ENCODE measurements at places on chromosomes 5 and 9.

GRCh38 chr5:62371409-62371808 lies 32.3 kb downstream of the DIMT1 start:
- DNase-seq, result no peak

GRCh38 chr5:69075522-69076179 lies 18.2 kb upstream of the SLC30A5 start:
- DNase-seq, result no peak

DNA sequence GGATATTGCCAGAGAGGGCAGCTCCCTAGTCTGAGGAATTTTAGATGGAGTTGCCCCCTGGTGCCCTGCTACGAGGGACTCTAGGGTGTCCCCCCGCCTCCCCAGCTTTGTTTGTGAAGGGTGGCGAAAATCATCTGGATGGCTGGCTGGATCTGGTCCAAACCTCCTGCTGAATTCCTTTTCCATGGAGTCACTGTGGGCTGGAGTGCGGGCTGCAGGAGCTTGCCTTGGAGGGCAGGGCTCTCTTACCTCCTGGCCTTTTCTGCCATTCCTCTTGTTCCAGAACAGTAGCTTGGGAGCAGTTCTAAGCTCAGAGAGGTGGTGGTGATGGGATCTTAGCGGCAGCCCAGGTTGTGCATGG lies 2.1 kb downstream of the SYNPO start:
- DNase-seq, result no peak

DNA sequence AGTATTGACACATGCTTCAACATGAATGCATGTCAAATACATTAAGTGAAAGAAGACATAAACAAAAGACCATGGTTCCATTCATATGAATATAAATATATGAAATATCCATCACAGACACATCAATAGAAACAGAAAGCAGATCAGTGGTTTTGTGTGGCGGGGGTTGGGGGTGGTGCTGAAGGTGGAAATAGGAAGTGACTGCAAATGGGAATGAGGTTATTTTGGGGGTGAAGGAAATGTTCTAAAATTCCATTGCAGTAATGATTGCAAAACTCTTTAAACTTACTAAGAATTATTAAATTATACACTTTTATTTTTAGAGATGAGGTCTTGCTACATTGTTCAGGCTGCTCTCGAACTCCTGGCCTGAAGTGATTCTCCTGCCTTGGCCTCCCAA lies 28.7 kb downstream of the TAF1L start:
- DNase-seq, result no peak

DNA sequence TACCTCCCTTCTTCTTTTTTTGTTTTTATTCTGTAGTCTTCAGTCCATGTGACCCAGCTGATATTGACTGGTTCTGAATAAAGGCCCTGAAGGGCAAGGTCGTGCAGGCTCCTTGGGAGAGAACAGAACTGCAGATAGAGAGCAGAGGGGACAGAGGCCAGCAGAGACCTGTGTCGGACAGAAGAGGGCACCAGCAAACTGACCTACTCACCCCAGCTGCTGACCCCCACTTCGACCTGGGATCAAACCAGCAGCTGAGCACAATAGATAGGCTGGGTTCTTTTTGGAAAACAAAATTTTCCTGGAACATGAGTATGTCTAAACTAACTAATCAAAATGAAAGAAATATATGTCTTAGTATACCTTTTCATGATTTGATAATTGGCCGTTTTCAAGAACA lies 695.1 kb downstream of the NR2F1-AS1 start:
- no peak for DNase-seq

- no peak for DNase-seq
Observed at GRCh38 chr9:98961513-98962180, 17.9 kb downstream of the COL15A1 start.

DNA sequence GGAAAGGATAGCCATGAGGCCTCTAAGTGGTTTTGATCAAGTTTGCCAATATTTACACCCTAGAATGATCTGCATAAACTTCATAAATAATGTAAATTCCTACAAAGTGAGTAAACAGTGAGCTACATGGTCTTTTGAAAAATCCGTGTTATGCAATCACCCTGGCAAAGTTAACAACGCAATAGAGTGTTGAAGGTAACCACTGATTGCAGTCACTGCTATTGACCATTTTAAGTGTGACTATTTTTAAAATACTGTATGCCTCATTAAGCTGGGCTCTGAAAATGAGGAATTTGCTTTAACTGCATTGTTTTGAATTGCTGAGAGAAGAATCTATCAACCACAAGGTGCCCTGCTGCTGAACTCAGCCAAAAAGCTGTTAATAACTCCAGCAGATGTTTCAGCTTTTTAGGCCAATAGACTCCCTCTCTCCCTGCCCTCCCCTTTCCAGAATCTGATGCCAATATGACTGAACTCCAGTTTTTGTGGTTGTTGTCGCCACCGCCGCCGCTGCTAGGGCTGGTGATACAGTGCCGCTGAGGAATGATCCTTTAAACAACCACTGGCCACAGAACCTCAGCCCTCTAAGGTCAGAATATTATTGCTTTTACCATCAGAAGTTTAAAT lies 35.3 kb upstream of the SMARCA2 start:
- no peak for DNase-seq

DNA sequence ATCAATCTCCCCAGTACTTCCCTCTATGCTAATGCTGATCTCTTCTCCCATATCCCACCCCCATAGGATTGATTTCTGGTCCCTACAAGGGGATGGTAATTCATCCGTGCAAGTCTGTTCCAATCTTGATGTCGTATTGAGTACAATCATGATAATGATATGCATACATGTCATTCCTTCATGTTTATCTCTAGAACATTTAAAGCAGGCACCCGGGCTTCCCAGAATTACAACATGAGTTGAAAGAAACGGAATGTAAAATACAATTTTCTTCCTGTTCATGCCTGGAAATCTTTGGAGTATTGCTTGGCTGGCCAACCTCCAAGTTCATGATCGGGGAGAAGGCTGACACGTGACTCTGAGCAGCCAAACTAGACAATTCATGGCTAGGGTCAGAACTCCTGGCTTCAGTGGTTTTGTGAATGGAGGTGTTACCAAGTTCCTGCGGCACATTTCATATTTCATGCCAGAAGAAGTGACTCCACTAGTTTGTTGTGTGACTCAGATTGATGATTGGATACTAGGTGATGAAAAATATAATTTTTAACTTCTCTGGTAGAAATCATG lies 66.6 kb downstream of the C9orf152 start:
- no peak for DNase-seq

DNA sequence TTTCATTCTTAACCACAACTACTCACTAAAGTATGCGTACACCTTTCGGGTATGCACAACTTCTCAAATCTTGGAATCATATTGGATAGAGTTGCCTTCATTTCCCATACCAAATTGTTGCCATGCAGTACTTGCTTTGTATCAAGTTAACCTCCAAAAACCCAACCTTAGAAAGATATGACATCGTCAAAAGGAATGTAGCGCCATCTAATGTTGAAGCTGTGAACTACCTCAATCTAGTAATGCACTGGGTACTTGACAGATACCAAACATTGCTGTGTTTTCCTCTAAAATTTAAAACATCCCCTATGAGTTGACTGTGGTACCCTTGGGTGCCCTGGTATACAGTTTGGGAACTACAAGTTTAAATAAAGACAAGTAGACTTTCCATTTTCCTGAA lies 318.4 kb downstream of the ARL15 start:
- no peak for DNase-seq

- DNase-seq, result no peak
Observed at GRCh38 chr5:10310066-10310779, 2.5 kb upstream of the CMBL start.

- DNase-seq, result no peak
Observed at GRCh38 chr9:136665704-136666371, 3.1 kb downstream of the EGFL7 start.

- DNase-seq, result no peak
Observed at GRCh38 chr5:883475-884181, 9.0 kb downstream of the BRD9 start.

DNA sequence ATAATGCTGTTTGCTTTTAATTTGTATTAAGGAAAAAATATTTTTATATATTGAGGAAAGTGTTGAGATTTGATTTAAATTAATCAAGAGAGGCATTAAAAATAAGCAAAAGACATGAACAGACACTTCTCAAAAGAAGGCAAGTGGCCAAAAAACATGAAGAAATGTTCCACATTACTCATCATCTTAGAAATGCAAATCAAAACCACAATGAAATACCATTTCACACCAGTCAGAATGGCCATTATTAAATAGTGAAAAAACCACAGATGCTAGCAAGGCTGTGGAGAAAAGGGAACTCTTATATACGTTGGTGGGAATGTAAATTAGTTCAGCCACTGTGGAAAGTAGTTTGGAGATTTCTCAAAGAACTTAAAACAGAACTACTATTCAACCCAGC lies 45.9 kb downstream of the RANBP17 start:
- no peak for DNase-seq

DNA sequence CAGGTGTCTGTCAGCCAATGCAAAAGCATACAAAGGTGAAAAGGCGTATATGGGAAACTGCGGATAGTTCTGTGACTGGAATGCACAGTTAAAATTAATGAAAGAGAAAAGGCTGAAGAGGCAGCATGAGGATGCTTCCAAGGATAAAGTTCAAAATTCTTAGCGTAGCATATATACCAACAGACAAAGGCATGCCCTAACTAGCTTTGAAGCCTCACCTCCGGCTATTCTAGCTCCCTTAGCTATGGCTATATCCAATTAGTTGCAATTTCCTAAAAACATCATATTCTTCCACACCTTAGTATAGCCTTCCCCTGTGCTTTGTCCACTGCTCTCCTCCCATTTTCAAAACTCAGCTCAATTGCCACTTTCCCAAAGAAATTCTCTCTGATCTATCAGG lies 1.4 kb upstream of the DNAJA1 start:
- DNase-seq, result no peak

GRCh38 chr9:124754289-124754688 lies 16.8 kb downstream of the NR6A1 start:
- no peak for DNase-seq

DNA sequence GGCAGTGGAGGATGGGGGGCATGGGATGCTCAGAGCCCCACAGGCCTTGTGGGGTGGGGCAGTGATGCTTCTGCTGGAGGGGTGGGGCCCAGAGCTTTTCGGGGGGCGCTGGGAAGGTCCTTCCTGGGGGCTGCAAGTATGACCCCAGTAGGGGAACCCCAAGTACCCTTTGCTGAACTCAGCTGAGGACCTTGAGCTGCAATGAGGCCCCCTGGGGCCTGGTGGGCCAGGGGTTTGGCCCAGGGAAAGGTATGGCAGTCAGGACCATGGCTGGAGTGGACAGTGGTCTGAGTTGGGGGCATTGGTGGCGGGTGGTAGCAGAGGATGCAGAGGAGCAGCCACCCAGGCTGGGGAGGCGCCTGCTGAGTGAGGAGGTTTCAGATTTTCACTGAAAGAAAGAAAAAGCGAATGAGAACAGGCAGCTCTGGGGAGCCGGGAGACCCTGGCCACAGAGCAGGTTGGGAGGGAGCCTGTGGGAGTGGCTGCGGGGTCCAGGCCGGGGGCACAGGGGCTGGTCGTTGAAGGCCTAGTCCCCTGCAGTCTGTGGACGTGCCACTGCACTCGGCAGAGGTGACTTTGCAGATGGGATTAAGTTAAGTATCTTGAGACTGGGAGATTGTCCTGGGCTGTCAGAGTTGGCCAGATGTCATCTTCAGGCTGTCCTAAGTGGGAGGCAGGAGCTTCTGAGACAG lies 19.2 kb downstream of the WNK2 start:
- no peak for DNase-seq

GRCh38 chr5:90290648-90291047 lies 118.9 kb downstream of the CETN3 start:
- no peak for DNase-seq

DNA sequence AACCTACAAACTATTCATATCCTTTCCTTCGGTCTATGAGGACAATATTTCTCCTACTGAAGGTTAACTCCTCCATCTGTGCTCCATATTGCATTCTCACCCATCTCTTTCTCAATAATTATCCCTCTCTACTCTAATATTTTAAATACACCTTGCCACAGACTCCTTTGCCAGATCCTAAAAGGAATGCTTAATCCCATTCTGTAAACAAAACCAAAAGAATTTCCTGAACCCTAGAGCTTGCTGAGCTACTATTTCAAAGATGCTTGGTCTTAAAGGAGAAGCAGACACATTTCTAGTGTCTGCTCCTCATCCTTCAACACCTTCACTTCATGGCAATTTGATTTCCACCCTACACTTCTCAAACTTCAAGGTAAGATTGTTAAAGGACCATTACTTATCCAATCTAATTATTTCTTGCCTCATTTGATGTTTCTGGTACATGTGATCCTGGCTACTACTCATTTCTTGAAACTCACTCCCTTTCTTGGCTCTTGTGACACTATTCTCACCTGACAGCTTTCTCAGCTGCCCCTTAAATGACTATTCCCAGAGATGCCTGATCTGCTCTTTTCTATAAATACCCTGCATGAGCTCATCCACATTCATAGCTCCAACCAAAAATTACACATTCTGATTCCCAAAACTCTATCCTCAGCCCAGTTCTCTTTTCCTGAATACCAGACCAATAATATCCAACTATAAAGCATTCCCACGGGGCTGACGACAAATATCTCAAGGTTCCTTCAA lies 20.2 kb downstream of the HOMER1 start:
- no peak for DNase-seq

- no peak for DNase-seq
Observed at GRCh38 chr5:157384971-157385709, 74.9 kb upstream of the NIPAL4 start.

- no peak for DNase-seq
Observed at GRCh38 chr9:89719202-89719601, 114.4 kb downstream of the GADD45G start.
